Spleen (tissue), 13 donors: ENCODE measurements at places on chromosomes 12 and 14.

DNA sequence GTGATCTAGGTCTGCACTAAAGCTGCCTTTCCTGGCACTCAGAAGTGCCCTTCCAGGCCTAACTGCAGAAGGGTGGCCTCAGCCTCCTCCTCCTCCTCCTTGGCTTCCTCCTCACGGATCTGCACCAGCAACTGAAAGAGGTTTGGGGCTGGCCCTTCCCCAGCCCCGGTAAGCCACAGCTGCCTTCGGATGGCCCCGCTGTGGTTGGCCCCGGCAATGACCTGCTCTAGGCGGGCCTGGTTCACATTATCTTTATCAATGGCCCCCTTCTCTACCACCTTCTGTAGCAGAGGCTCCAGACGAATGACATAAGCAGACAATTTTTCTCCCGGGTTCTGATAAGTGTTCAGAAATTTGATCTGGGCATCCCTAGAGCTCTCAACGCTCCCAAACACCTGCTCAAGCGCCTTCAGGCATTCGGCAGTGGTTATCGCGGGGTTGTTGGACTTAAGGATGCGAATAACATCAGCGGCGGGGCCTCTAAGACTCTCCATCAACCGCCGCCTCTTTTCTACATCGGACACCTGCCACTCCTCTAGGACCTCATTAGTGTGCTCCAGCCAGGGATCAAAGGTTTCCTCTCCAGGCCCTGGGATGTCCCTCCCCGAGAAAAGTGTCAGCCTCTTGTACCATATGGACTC is 1.5 kb downstream of the PNMA1 start:
- DNase-seq: peak; percentile 81

GRCh38 chr12:29710104-29710503 is 73.6 kb downstream of the TMTC1 start:
- DNase-seq: no peak

GRCh38 chr12:2183556-2184541 is 131.1 kb downstream of the CACNA1C start:
- no peak for DNase-seq

DNA sequence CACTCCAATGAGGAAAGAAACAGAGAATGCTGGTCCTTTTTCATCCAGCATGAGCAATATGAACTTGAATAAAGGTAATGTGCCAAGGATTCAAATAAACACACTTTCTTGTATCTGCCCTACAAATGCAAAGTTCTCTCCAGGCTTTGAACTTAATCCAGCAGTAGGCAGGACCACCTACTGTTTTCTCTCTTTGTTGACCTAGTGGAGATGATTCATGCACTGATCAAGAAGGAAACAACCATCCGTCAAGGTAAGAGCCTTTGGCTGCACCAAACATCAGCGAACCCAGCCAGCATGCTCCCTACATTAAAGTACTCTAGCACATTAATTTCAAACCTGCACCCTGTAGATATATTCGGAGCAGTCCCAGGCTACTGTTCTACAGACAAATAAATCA is 489.3 kb downstream of the GALC start:
- DNase-seq: no peak

GRCh38 chr12:77189458-77189857 is 124.1 kb upstream of the E2F7 start:
- DNase-seq: no peak

GRCh38 chr12:6987956-6988553 is 17.3 kb downstream of the EMG1 start:
- no peak for DNase-seq

DNA sequence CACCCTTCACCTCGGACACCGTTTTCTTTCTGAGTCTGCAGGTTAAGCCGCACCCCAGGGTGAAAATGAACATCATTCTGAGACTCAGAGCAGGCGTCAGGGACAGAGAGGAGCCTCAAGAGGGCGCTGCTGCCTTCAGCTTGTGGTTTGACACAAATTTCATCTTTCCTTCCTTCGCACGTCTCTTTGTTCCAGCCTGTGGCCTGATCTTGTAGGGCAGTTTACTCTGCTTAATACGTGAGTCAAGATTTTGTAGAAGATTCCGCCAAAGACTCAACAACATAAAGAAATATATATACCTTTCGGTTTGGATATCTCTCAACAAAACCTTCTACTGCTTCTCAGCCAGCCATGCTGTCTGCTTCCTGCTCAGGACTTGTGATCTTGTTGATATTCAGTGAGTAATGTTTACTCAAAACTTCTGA is 329.3 kb upstream of the OR4E1 start:
- no peak for DNase-seq

DNA sequence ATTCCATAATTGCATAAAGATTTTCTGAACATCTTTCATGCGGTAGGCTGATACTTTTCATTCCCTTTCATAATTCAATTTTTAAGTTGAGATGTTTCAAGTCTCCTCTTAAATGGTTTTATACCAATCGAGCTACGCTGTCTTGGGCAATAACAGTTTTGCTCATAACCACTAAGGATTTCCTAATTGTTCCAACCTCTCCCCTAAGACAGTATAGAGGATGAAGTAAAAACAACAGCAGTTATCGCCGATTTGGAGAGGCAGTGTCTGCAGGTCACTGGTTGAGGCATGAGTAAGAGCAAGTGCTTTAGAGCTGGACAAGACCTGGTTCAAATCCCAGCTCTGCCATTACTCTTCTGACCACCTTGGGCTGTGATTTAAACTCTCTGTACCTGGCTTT is 6.9 kb upstream of the MED13L start:
- no peak for DNase-seq

DNA sequence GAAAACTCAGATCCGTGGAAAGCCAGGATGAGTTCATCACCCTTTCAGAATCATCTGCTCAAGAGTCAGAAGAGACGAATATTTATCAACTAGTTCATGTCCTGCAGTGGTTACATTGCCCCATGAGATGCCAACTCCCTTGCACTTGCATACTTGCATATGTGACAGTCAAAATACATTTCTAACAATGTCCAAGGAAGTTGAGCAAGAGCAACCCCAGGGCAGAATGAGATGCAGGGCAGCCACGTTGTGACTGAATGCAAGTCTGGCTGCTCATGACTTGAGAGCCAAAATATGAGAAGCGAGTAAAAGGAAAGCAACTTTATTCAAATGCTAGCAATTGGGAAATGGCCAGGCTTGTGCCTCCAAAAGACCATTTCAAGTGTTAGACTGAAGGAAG is 23.6 kb upstream of the UTP20 start:
- DNase-seq: no peak

- peak; percentile 87 for DNase-seq
Observed at GRCh38 chr14:50342221-50343078, 30.3 kb downstream of the DMAC2L start.

DNA sequence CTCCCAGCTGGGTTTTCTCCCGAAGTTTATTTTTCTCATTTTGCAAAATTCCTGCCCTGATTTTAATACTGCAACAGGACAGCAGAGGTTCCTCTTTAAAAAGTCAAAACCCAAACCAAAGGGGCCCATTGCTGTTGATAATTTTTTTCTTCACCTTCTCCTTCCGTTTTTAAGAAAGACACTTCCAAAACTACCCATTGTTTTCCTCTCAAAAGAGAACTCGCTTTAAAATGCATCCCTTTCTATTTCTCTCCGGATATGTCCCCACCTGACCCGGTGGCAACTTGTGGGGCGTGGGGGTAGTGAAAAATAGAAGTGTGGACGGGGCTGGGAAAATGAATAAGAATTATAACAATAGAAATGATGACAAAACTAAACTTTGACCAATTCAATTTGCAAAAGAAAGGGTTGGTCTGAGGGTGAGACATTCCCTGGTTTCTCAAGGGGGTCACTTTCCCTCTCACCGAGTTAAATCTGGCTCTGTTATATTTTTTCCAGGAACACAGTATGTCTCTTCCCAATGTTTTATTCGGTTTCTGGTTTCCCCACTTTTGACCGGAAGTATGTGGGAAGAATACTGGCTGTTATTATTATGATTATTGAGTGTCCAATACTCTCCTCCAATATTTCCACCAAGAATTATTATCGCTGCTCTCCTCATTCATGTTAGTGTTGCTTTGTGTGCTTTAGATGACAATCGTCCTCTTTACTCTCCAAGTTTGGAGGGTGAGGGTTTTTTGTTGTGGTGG is 4.1 kb upstream of the TBX5 start:
- DNase-seq: no peak

- DNase-seq: no peak
Observed at GRCh38 chr14:70338550-70338949, 20.9 kb downstream of the COX16 start.

- DNase-seq: no peak
Observed at GRCh38 chr14:72880164-72880563, 13.7 kb downstream of the DPF3 start.

- no peak for DNase-seq
Observed at GRCh38 chr14:21860172-21860571, 186.6 kb upstream of the OR4E1 start.

DNA sequence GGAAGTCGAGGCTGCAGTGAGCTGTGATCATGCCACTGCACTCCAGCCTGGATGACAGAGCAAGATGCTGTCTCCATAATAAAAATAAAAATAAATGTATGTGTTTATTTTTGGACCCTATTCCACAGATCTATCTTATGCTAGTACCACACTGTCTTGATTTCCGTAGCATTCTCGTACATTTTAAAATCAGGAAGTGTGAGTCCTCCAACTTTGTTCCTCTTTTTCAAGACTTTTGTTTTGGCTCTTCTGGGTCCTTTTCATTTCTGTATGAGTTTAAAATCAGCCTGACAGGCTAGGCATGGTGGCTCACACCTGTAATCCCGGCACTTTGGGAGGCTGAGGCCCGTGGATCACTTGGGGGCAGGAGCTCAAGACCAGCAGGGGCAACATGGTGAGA is 25.8 kb downstream of the DAO start:
- DNase-seq: no peak

DNA sequence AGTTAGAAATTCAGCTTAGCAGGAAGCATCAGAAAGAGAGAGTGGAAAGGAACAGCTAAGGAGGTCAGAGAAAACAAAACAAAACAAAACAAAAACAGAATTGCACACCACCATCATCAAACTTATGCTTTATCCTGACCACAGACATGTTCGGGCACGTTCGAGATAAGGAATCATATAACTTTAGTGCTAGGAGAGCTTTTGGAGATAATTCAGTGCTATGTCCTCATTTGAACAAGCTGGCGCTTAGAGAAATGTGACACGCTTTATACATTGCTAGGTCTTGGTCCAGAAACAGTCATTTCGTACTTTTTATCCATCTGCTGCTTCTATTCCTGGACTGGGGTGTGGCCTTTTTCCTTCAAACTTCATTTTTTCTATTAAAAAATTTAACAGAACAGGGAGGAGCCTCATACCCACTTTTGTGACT is 213.1 kb downstream of the PTPRO start:
- no peak for DNase-seq

DNA sequence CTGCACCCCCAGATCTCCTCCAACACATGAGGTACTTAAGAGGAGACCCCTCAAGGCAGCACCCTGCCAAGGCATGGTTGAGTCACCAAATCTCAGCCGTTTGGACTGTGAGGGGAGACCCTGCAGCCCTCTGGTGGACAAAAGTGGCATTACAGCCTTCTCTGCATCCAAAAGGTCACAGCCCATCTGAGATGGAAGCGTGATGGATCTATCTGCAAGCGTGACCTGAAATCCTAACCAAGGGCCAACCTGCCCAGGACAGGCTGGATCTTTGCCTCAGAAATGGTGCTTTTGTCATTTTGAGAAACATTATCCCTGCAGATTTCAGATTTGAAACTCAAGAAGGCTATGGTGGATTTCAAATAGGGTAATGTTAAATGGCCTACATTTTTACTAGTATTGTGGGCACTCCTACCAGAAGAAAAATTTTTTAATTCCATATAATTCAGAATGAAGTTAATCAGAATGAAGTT is 23.7 kb upstream of the DHRS4 start:
- peak; percentile 84 for DNase-seq

DNA sequence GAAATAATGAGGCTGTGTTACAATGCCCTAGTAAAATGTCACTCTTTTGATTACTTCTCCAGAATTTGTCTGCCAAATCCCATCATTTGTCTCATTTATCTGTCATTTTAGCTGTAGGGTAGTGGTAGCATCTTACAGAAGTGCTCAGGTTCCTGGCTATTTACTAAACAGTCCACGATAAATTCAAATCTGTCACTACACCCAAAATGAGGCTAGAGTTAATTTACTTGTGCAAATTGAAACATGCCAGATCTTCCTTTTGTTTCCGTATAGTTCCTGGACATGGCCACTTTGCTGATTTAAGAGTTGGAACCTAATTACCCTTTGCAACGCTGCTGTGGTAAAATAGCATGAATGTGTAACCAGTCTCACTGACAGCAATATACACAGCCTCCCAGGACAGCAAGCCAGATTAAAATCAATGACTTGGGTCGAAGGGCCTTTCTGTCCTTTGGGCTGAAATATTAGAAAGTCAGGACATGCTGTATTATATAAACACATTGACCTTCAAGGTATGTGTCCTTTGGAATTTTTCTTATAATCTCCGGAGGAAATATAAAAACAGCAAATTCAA is 485.4 kb downstream of the MDGA2 start:
- DNase-seq: no peak

GRCh38 chr12:14836336-14837210 is 6.8 kb downstream of the ART4 start:
- DNase-seq: no peak

- DNase-seq: no peak
Observed at GRCh38 chr14:24690492-24690891, 56.5 kb upstream of the GZMB start.

GRCh38 chr12:91877456-91878235 is 268.0 kb downstream of the BTG1 start:
- DNase-seq: no peak

DNA sequence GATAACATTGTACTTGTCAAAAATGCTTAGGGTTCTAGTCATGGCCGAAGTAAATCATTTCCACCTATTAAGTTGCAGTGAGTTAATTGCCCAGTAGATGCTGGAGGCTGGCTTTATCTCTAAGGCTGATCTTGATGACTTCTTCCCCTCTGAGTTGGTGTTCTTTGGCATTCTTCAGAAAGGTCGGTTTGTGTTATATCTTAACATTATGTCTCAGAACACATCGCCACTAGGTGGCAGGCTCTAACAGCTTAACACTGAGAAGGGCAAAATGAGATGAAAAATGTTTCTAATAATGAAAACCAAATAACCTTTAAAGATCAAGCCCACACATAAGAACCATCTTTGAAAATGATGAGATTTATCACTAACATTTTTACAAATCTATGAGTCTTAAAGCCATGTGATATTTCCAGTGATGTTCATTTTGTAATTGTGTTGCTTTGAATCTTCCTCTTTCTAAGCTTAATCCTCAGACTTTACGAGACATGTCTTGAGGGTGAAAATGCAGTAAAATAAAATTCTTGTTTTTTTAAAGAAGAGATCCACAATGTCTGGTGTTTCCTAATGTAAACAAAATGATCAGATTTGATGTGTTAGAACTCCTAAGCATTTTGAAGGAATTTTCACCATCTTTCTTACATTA is 28.6 kb downstream of the SUDS3 start:
- DNase-seq: no peak

DNA sequence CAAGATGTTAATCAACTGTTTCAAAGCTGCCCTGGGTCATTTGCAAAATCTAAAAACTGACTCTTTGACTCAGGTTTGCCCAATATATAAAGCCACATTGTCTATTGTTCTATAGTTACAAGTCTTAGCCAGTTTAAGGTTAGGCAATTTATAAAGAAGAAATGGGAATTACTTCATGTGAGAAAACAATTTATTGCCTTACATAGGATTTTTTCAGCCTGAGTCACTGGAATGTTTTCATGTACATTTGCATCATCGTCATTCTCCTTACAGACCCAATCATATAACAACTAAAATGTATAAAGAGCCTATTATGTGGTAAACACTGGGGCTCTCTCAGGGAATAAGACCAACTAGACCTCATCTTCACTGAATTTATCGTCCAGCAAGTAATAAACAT is 100.3 kb upstream of the PLEKHG7 start:
- no peak for DNase-seq
